ENCODE measurements at places on chromosomes 6 and 20.

GRCh38 chr6:125951323-125951722 lies 5.2 kb upstream of the HINT3 start:
- no peaks in the 10 kb centered on the region for H3K36me3 ChIP-seq
- peaks cover 4% of the 10 kb centered on the region for H3K27me3 ChIP-seq
- H3K4me3 ChIP-seq: no peak overlapping the region
- DNase-seq: no peak

DNA sequence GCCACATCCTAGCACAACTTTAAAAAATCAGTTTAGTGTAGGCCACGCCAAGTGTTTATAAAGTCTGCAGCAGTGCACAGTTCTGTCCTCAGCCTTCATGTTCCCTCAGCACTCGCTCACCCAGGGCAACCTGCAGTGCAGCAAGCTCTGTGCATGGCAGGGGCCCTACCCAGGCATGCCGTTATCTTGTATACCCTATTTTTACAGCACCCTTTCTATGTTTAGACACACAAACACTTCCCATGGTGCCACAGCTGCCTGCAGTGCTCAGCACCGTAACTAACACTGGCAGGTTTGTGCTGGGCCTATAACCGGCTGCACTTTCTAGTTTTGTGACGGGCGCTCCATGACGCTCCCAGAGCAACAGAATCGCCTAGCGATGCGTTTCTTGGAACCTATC lies 43.8 kb downstream of the ZBTB46 start:
- H3K27me3 ChIP-seq: no peaks in the 10 kb centered on the region
- DNase-seq: no peak
- no peak overlapping the region for H3K4me3 ChIP-seq

GRCh38 chr20:10733122-10733521 lies 59.3 kb upstream of the JAG1 start:
- no peaks in the 10 kb centered on the region for H3K36me3 ChIP-seq
- H3K27ac ChIP-seq: no peak overlapping the region
- no peak for DNase-seq
- H3K27me3 ChIP-seq: no peaks in the 10 kb centered on the region
- no peak overlapping the region for H3K4me3 ChIP-seq

- no peaks in the 10 kb centered on the region for H3K4me1 ChIP-seq
- 0 out of 2 replicates have a peak, but pooled peaks cover 4% of the 10 kb centered on the region for H3K36me3 ChIP-seq
- H3K27me3 ChIP-seq: no peaks in the 10 kb centered on the region
- H3K4me3 ChIP-seq: no peak overlapping the region
Measured at GRCh38 chr6:148967541-148967956, 220.7 kb downstream of the UST start.

GRCh38 chr6:24666097-24666640 lies 530 bp downstream of the TDP2 start:
- H3K36me3 ChIP-seq: peaks cover 39% of the 10 kb centered on the region
- peak overlapping the region; percentile 82 for H3K27ac ChIP-seq
- H3K4me1 ChIP-seq: peaks cover 35% of the 10 kb centered on the region
- peak overlapping the region; percentile 76 for H3K4me3 ChIP-seq
- DNase-seq: no peak
- no peaks in the 10 kb centered on the region for H3K27me3 ChIP-seq

DNA sequence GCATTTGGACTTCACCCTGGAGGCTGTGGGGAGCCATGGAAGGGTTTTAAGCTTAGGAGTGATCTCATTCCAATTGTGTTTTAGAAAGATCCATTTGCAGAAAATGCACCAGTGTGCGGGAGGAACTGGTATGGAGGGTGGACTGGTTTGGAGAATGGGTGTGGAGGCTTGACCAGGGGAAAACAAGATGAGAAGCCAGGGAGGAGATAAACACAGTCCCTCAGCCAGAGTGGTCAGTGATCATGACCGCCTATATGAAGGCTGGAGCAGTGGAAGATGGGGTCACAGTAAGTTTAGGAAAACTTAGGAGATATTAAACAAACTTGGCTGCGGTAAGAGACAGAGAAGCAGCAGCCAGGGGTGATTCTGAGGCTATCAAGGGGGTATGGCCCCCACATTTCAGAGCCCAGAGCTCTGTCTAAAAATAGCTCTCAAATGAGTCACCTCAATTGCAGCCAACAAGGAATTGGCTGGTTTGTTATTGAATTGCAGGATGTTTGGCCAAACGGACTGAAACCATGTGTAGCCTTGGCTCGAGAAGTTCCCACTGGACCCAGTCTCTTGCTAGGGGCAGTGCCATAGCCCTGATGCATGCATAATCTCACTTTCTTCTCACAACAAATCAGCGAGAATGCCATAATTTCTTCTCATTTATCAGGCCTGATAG lies 159.9 kb upstream of the TOP1 start:
- H3K27ac ChIP-seq: no peak overlapping the region
- no peaks in the 10 kb centered on the region for H3K27me3 ChIP-seq
- DNase-seq: no peak

- H3K36me3 ChIP-seq: peaks cover 5% of the 10 kb centered on the region
- DNase-seq: peak; percentile 16
- H3K4me1 ChIP-seq: peaks cover 38% of the 10 kb centered on the region
Measured at GRCh38 chr6:20172842-20173456, 39.3 kb downstream of the MBOAT1 start.
